Esophagus mucosa (tissue), 1 donor: ENCODE measurements at places on chromosomes 1 and 21.

DNA sequence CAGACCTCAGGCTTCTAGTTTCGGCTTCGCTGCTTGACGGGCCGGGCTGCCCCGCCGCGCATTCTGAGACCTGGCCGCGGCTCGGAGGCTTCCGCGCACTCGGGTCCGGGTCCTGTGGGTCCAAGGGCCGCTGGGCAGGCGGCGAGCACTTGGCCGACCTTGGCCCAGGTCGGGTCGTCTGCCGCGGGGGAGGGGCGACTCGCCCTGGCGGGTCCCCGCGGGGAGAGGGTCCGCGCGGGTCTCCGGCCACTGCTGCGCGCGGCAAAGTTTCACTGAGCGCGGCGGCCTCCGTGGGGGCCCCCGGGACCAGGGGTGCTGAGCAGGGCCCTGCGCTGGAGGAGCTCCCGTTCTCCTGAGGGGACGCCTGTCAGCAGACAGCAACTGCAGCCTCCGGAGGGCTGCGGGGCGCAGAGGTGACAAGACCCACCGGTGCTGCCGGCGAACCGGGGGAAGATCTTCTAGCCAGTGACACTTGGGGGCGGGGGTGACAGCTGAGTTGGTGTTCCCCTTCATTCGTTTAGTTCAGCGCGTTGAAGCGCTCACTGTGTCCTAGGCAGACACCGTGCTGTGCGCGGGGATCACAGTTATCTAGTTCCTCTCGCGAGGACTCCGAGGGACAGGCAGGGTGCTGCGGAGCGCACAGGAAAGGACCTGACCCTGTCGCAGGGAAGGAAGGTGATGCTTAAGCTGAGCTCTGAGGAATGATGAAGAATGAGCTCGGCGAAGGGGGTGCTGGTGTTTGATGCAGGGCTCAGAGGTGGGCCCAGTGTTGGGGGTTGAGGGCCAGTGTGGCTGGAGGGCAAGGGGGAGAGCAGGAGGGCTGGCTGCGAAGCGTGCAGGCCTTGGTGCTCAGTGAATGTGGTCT lies 725 bp downstream of the MTFR1L start:
- ATAC-seq = peak; percentile 53

DNA sequence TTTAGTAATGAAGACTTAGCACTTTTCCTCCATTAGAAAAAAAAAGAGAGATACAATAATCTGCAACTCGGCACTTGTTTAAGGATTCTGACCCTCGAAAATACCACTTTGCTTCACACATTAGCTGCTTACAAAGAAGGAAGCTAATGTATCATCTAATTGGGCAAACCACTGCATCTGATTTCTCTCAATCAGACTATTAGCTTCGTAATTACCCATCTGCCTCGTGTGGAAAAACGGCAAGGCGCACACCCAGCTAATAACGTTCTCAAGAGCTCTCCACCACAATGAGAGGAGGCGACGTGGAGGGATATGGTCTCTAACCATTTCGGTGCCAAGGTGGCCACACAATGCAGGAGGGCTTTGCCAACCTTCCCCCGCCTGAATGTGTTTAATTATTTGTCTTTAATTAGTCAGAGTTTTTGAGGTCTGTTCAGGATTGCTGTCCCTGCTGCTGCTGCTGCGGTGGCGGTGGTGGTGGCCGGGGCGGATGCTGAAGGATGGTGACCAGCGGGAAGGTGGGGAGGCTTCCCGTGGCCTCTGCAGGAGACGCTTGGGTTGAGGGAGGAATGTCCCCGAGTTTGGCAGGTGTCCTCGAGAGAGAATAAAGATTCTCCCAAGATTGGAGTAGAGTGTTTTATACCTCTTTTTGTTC lies 374.5 kb downstream of the RPS6KC1 start:
- no peak for ATAC-seq

- peak; percentile 68 for ATAC-seq
Measured at GRCh38 chr21:32572574-32573420, 12.5 kb downstream of the TCP10L start.

GRCh38 chr1:150429805-150430204 lies 57.4 kb upstream of the TARS2 start:
- no peak for ATAC-seq

- ATAC-seq = no peak
Measured at GRCh38 chr1:117809764-117810163, 119.7 kb downstream of the GDAP2 start.

- ATAC-seq = no peak
Measured at GRCh38 chr1:91854852-91855534, 31.0 kb downstream of the TGFBR3 start.

GRCh38 chr1:237570530-237570929 lies 320.2 kb downstream of the ZP4 start:
- ATAC-seq = no peak

DNA sequence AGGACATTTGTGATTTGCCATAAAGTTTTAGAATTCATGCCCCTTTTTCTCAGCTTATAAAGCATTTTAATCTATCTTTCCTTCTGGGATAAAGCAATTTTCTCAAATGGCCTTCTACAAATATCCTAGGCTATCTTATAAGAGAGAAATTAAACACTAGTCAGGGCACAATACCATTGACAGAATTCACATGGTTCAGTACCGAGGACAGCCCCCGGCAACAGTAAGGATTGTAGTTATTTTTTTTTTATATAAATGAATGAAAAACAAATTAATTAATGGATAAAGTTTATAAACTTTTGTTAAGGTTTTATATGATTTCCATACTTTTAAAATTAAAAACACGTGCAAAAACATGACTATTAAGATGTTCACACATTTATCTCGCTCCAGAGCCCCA lies 6.9 kb upstream of the KRTAP20-2 start:
- ATAC-seq = no peak

- ATAC-seq = no peak
Measured at GRCh38 chr1:11960715-11961114, 19.5 kb upstream of the MFN2 start.

DNA sequence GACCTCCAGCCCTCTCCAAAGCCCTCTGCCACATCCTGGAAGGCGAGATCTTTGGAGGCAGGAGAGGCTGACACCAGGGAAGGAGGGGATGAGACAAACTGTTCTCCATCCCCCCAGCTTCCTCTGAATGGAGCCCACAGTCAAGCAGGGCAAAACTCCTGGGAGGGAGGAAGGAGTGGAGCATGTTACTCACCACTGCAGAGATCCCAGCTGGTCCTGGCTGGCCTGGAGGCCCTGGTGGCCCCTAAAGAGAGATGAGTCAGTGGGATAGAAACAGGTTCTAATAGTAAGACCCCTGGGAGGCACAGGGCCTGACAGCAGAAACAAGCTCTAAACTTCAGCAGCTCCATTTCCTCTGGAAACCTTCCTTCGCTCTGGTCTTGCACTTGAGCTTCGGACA lies 14.0 kb upstream of the PEF1 start:
- ATAC-seq = no peak

DNA sequence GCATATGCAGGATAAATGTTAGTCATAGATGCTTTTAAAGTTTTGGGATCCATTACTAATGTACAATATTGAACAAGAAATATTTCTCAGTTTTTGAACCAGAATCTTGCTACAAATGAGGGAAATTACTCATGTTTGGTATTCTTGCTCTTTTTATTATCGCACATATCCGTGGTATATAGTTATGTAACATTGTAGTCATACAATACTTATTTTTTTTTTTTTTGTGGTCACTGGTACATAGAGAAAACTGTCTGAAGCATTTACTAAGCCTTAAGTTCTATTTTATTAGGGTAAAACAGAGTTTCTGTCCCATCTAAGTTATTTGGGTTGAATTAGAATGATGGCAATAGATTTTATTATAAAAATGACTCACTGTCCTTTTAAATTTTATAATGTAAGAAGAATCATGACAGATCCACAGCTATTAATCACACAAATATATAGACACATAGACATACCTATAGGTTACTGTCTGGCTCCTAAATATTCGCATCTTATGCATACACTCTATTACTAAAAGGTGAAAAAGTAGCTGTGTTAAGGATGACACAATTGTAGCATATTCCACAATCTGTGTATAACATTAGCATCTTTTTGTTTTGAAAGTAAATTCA lies 18.0 kb upstream of the PRKAA2 start:
- ATAC-seq = no peak

DNA sequence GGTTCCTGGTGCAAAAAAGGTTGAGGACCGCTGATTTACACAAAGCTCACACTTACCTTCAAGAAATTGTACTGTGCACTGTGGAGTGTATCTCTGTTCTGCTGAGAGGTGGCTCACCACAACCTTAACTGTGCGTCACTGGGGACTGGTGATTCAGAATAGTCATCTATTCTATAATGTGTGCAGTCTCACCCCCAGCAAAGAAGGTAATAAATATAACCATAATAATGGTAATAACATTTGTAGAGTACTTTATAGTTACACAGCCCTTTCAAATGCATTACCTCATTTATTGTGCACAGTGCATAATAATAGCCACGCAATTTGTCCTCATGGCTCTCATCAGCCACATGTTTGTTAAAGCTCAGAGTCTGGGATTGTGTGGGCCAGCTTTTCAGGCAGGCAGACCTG lies 59.4 kb upstream of the DUSP10 start:
- ATAC-seq = no peak

GRCh38 chr1:110585481-110585880 lies 20.7 kb downstream of the KCNA2 start:
- no peak for ATAC-seq

DNA sequence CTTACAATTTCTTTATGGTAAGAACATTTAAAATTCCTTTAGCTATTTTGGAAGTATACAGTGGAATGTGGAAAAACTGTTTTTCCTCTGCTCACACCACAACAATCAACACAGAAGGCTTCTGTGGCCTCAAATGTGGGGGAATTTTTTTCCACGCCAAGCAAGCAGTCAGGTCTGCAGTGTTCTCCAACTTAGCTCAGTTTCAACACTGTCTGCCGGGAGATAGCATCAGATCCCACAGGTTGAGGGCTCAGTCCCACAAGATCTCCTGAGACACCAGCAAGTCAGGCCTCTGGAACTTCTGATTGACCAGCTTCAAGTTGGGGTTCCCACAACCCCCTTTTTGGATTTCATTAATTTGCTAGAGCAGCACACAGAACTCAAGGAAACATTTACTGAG lies 50.3 kb downstream of the PTBP2 start:
- no peak for ATAC-seq

DNA sequence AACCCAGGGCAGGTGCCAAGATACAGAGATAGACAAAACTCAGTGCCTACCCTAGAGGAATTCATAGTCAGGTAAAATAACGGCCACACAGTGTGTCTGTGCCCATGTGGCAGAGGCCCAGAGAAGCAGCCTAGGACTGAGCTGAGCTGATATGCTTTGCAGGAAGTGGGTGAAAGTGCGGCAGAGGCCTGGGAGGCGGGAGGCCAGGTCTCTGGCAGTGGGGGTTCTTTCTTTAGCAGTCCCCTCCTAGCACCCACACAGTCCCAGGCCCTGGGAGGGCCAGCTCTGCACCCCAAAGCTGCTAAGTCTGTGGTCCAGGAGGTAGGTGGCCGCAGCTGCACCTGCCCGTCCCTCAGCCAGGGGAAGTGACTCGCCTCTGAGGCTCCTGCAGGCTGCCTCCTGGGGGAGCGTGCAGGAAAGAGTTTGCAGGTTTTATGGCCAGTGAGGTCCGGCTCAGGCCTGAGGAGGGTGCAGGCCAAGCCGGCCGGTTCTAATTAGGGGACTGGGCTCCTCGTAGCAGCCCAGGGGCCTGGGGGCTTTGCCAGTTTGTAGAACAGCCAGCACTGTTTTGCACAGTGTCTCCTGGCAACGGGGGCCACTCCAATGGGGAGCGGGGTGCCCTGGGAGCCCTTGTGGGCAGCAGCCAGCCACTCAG lies 107.9 kb downstream of the SPSB1 start:
- ATAC-seq = peak; percentile 13

GRCh38 chr21:36704958-36705678 lies 6.2 kb downstream of the SIM2 start:
- ATAC-seq = no peak

DNA sequence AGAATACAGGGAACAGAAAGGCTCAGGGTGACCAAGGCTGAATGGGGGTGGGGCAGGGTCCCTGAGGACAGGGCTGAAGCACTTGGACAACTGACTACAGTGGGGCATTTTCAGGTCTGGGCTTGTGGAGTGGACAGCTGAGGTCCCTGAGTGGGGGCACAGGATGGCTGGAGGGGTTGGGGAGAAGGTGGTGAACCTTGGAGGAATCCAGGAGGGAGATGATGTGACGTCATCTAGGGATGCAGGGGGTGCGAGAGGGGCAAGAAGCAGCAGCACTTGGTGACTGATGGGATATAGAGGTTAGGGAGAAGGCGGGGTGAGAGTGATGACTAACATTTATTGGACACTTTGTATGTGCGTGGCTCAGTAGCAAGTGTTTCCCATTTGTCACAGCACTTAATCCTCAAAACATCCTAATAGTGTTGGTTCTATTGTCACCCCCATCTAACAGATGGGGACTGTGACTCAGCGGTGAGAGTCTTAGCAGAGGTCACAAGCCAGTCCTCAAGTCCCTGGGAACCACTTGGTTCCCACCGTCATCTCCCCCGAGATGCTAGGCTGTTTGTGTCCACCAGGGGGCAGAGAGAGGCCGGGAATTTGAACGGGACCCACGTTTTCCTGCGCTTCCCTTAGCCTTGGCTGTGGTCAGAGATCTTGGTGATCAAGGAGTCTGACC lies 27.9 kb upstream of the BMP8B start:
- peak; percentile 63 for ATAC-seq

DNA sequence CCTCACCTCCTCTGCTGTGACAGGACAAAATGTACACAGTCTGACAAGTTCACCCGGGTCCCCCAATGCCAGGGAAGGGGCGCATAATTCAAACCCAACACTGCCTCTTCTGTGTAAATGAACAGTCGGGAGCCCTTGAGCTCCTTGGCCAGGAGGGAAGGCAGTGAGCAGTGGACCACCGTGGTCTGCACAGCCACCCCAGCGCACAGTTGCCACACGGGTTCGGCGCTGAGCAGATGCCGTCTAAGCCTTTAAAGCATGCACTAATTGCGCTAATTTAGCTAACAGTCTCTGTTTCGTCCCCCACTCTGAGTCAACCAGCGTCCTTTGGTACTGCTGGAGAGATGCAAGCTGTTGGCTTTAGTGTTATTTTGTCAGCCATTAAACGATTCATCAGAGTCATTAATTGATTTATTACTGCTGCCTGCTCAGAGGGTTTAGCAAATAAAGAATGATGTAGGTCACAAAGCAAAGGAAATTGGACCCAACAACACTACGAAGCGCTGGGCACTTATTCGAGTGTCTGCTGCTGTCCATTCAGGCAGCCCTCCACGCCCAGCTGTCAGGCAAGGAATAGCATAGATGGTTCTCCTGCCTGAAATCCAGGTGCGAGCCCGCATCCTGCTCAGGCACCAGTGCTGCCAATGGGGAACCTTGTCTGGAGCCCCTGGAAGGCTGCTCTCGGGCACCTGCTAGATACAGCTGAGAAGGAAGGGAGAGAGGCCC lies 91.5 kb downstream of the MRPL37 start:
- ATAC-seq = no peak

- ATAC-seq = no peak
Measured at GRCh38 chr1:3249631-3250501, 180.9 kb downstream of the PRDM16 start.

DNA sequence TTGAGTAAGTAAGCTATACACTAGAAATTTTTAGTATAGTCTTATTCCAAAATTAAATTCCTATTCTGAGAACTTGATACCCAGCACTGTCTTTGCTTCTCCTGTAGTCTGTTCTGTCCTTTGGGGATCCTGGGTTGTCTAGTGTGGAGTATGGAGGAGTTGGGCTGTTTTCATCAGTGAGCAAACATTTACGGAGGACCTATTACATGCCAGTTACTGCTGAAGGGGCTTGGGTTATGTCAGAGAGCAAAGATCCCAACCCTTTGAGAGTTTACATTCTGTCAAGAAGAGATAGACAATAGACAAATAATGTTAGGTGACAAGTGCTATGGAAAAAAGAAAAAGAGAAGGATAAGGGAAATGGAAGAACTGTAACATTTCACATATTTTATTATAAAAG lies 9.0 kb downstream of the TRAPPC10 start:
- no peak for ATAC-seq
